Small intestine (tissue), 16 donors: ENCODE measurements at places on chromosomes 12 and 14. TPM values are rescaled to one million over a fixed set of nuclear protein-coding genes. Genes with fewer than 3 reads are reported as not detected.

- H3K4me3 ChIP-seq, result no peak overlapping the region
- no peaks in the 10 kb centered on the region for H3K4me1 ChIP-seq
- H3K27me3 ChIP-seq, result no peaks in the 10 kb centered on the region
- no peak for DNase-seq
Observed at GRCh38 chr12:92290886-92291285, 145.2 kb upstream of the BTG1 start.

GRCh38 chr14:35193161-35193560, 70.8 kb downstream of the PRORP start:
- H3K27ac ChIP-seq, result no peak overlapping the region
- H3K27me3 ChIP-seq, result no peaks in the 10 kb centered on the region
- H3K36me3 ChIP-seq, result peaks cover 6% of the 10 kb centered on the region
- H3K4me3 ChIP-seq, result no peak overlapping the region

GRCh38 chr14:51455041-51455835, 196.5 kb upstream of the FRMD6 start:
- H3K4me1 ChIP-seq, result no peaks in the 10 kb centered on the region
- H3K36me3 ChIP-seq, result no peaks in the 10 kb centered on the region
- H3K27ac ChIP-seq, result no peak overlapping the region
- no peak overlapping the region for H3K4me3 ChIP-seq
- H3K27me3 ChIP-seq, result no peaks in the 10 kb centered on the region

DNA sequence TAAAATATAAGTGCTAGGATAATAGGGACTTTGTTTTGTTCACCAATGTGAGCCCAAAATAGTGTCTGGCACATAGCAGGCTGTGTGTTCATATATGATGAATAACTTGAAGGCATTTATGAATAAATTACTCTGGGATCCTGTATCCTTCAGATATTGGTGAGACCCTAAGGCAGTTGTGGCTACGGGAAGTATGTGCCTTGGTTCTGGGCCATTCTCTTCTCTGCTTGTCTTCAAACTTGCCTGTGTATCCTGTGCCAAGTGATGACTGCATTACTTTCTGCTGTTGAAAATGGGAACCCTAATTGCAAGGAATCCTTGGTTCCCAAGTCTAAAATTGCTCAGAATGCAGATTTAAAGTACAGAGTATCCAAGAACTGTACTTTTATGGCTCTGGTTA, 67.6 kb upstream of the KTN1 start:
- H3K36me3 ChIP-seq, result no peaks in the 10 kb centered on the region
- no peaks in the 10 kb centered on the region for H3K27me3 ChIP-seq
- H3K4me3 ChIP-seq, result no peak overlapping the region
- no peaks in the 10 kb centered on the region for H3K4me1 ChIP-seq
- H3K27ac ChIP-seq, result no peak overlapping the region

Gene AHNAK2
- polyA plus RNA-seq, result under 0.01 TPM

Gene REM2
- 0.81 TPM for polyA plus RNA-seq

DNA sequence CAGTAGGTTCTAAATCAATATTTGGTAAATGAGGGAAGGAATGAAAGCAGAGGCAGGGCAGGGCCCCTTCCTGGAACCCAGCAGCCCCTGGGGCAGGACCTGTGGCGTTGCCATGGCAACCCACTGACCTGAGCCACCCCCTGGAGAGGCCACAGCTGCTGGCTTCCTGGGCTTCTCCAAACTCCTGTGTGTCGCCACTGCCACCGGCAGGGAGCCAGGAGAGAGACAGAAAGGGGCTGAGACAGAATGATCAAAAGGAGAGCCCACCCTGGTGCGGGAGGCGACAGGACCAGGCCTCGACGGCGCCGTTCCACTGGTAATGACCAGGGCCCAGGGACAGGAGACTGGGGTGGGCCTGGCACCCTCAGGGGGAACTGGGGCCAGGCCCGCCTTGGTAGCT, 18.2 kb downstream of the RFX4 start:
- H3K27me3 ChIP-seq, result no peaks in the 10 kb centered on the region
- no peak overlapping the region for H3K27ac ChIP-seq
- H3K4me1 ChIP-seq, result no peaks in the 10 kb centered on the region
- H3K4me3 ChIP-seq, result no peak overlapping the region

GRCh38 chr12:131871677-131872076, 22.7 kb upstream of the ULK1 start:
- no peak overlapping the region for H3K4me3 ChIP-seq
- no peak overlapping the region for H3K27ac ChIP-seq
- DNase-seq, result no peak
- no peaks in the 10 kb centered on the region for H3K36me3 ChIP-seq
- H3K27me3 ChIP-seq, result no peaks in the 10 kb centered on the region

- H3K4me3 ChIP-seq, result no peak overlapping the region
- no peak for DNase-seq
- H3K4me1 ChIP-seq, result no peaks in the 10 kb centered on the region
- H3K36me3 ChIP-seq, result no peaks in the 10 kb centered on the region
- H3K27me3 ChIP-seq, result no peaks in the 10 kb centered on the region
Observed at GRCh38 chr14:22380571-22381407, 208.2 kb downstream of the DAD1 start.

Gene GALNT9
- 0.79 TPM for polyA plus RNA-seq

GRCh38 chr12:108858311-108859074, 1.1 kb upstream of the SSH1 start:
- no peak overlapping the region for H3K27ac ChIP-seq
- no peaks in the 10 kb centered on the region for H3K27me3 ChIP-seq
- H3K36me3 ChIP-seq, result no peaks in the 10 kb centered on the region
- no peak overlapping the region for H3K4me3 ChIP-seq

GRCh38 chr12:88381466-88381865, 198.8 kb downstream of the KITLG start:
- H3K27me3 ChIP-seq, result no peaks in the 10 kb centered on the region
- H3K36me3 ChIP-seq, result no peaks in the 10 kb centered on the region
- no peak for DNase-seq
- no peak overlapping the region for H3K4me3 ChIP-seq
- H3K27ac ChIP-seq, result no peak overlapping the region
- no peaks in the 10 kb centered on the region for H3K4me1 ChIP-seq

DNA sequence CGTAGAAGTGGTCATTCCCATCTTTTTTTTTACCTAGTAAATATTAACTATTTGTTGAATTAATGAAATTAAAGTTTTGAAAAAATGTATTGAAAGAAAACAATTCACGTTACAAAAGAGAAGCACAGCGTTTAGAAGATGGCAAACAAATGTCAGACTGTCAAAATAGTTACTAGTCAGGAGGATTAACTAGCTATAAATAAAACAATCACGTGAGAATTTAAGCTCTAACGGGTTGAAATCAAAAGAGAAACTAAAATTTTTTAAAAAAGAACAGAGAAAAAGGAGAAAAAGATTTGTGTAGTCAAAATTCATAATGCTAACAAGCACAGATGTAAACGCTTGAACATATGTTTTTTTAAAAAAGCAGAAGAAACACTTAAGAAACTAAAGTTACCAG, 26.4 kb downstream of the DDHD1 start:
- H3K4me1 ChIP-seq, result no peaks in the 10 kb centered on the region
- no peaks in the 10 kb centered on the region for H3K36me3 ChIP-seq

DNA sequence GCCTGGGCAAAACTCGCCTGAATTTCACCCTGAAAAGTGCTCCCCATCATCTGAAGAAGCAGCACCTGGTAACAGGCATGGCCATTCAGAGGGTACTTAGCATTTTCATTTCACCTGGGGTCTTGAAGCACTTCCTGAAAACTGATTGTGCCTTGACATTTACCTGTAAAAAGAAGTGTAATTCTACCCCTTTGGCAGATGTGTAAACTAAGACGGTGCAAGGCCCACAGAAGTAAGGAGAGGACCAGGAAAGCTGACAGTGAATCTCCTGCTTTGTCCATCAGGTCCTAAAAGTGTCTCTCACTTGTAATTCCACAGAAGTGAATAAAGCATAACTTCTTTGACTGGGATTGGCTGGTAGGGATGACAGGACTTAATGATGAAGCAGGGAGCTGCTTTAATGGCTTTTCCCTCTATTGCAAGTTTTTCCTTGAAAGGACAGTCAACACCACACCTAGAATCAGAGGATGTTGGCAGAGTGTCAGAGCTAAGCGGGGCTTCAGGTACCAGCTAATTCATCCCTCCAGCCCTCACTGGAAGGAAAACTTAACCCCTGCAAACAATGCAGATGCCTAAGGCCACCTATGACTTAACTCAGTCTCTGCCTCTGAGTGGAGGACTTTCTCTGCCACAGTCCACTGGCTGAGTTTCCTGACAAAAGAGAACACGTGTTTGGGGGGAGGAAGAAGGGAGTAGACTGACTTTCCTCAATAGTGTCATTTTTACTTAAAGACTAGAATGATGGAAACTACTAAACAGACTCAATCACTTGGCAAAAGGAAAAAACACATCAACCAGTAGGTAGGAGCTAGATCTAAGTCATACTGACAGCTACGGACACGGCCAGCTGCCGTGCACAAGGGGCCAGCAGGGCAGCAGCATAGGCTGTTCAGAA, 74.7 kb downstream of the NUAK1 start:
- H3K36me3 ChIP-seq, result no peaks in the 10 kb centered on the region
- H3K27me3 ChIP-seq, result no peaks in the 10 kb centered on the region
- H3K27ac ChIP-seq, result no peak overlapping the region
- no peak overlapping the region for H3K4me3 ChIP-seq

DNA sequence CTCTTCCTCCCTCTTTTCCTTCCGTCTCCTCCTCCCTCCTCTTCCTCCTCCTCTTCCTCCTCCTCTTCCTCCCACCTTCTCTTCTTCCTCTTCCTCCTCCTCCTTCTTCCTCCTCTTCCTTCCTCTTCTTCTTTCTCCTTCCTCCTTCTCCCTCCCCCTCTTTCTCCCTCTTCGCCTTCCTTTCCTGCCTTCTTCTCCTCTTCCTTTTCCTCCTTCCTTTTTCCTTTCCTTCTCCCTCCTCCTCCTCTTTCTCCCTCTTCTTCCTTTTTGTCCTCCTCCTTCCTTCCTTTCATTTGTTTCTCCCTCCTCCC, 36.0 kb downstream of the MEG3 start:
- DNase-seq, result no peak
- H3K4me1 ChIP-seq, result no peaks in the 10 kb centered on the region
- H3K27ac ChIP-seq, result no peak overlapping the region
- H3K27me3 ChIP-seq, result no peaks in the 10 kb centered on the region
- no peak overlapping the region for H3K4me3 ChIP-seq
- H3K36me3 ChIP-seq, result no peaks in the 10 kb centered on the region

- H3K36me3 ChIP-seq, result no peaks in the 10 kb centered on the region
- no peak overlapping the region for H3K4me3 ChIP-seq
- no peaks in the 10 kb centered on the region for H3K27me3 ChIP-seq
- H3K27ac ChIP-seq, result no peak overlapping the region
- H3K4me1 ChIP-seq, result peaks cover 3% of the 10 kb centered on the region
- DNase-seq, result no peak
Observed at GRCh38 chr12:92511786-92512185, 191.0 kb upstream of the PLEKHG7 start.

- H3K4me3 ChIP-seq, result no peak overlapping the region
- H3K27ac ChIP-seq, result no peak overlapping the region
- no peaks in the 10 kb centered on the region for H3K4me1 ChIP-seq
- peaks cover 29% of the 10 kb centered on the region for H3K36me3 ChIP-seq
- H3K27me3 ChIP-seq, result no peaks in the 10 kb centered on the region
- DNase-seq, result no peak
Observed at GRCh38 chr12:124336742-124337520, 42.0 kb downstream of the RFLNA start.

Gene NAV3
- not detected for polyA plus RNA-seq

DNA sequence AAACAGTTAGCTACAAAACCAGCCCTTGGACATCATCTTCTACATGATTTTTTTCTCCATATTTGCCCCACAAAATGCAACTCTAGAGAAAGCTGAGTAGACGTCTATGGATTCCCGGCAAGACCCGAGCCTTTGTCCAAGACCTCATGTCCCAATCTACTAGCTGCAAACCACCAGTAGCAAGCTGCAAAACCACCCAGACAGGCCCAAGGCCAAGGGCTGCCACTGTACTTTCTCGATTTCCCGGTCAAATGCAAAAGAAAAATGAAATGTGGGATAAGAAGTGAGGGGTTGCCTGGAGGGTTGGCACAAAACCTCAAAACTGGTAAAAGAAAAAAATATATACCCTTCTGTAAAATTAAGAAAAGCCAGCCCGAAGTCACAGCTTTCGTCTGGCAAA, 2.9 kb upstream of the SIX6 start:
- no peak overlapping the region for H3K4me3 ChIP-seq
- no peak overlapping the region for H3K27ac ChIP-seq
- no peaks in the 10 kb centered on the region for H3K36me3 ChIP-seq
- peaks cover 53% of the 10 kb centered on the region for H3K27me3 ChIP-seq
- DNase-seq, result no peak

Gene FGD4
- polyA plus RNA-seq, result 8.2 TPM

DNA sequence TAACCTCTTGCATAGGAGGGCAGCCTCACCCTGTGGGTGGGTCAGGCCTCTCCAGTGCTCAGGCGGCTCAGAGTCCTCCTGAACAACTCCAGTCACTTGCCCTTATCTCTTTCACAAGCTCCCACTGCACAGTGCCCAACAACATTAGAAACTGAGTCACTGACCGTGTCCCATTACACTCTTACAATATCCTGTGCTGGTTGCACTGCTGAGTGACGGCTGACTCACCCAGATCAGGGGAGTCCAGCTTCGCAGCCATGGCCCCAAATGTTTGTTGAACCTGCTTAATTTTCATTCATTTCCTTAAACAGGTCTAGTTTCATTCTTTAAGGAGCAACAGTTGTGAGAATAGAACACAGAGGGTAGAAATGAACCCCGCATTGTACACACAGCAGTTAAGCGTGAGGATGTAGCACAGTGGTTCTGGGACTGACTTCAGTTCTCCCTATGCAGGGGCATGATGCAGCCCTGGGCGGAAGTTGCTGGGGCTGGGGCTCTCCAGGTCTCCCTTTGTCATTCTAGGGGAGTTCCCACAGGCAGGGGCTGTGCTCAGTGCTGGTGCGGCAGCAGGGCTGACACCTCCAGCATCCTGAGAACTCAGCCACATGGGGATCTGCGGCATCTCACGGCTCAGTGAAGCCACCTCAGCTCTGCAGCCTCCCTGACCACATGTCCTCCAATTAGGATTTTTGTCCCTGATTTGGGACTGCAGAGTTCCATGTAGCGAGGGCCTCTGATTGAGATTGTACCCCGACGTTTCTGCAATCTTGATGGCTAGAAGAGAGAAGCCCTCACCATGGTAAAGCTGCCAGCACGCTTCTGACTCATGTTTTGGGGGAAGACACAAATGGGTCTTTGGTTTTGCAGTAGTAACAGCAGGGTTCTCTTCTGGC, 16.1 kb downstream of the GPR68 start:
- no peaks in the 10 kb centered on the region for H3K27me3 ChIP-seq
- peak overlapping the region; percentile 28 for H3K27ac ChIP-seq
- DNase-seq, result no peak
- H3K4me1 ChIP-seq, result no peaks in the 10 kb centered on the region
- no peak overlapping the region for H3K4me3 ChIP-seq
- H3K36me3 ChIP-seq, result peaks cover 48% of the 10 kb centered on the region

DNA sequence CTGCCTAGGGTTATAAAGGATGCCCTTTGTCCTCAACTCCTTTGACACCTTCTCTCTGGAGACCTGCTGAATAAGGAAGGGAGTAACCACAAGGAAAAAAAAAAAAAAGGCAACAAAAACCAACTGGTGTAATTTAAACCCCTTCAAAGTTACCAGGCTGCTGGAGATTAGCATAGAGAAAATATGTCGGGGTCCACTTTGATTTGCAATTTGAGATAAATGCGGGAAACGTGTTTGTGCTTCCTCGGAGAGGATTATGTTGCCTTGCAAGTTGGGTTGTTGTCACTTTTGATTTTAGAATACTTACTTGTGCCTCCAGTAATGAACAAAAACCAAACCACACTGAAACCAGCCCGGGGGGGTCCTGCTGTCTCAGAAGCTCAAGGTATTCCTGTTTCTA, 200.2 kb upstream of the MYL2 start:
- no peaks in the 10 kb centered on the region for H3K36me3 ChIP-seq
- peak; percentile 18 for DNase-seq
- no peaks in the 10 kb centered on the region for H3K27me3 ChIP-seq
- H3K4me3 ChIP-seq, result no peak overlapping the region

Gene ITPK1
- 124 TPM for polyA plus RNA-seq

Gene EXOC3L4
- polyA plus RNA-seq, result 35.7 TPM

GRCh38 chr14:22232933-22233332, 356.1 kb downstream of the DAD1 start:
- no peak overlapping the region for H3K27ac ChIP-seq
- H3K4me3 ChIP-seq, result no peak overlapping the region
- no peaks in the 10 kb centered on the region for H3K36me3 ChIP-seq
- H3K4me1 ChIP-seq, result no peaks in the 10 kb centered on the region
